CD4-positive, alpha-beta T cell treated with Interleukin-17A for 4 hours (primary cell): ENCODE measurements at places on chromosomes 13 and 19.

- DNase-seq = no peak
Observed at GRCh38 chr13:113044391-113045114, 61.0 kb upstream of the F7 start.

GRCh38 chr13:113050734-113051431 lies 54.7 kb upstream of the F7 start:
- DNase-seq = no peak

DNA sequence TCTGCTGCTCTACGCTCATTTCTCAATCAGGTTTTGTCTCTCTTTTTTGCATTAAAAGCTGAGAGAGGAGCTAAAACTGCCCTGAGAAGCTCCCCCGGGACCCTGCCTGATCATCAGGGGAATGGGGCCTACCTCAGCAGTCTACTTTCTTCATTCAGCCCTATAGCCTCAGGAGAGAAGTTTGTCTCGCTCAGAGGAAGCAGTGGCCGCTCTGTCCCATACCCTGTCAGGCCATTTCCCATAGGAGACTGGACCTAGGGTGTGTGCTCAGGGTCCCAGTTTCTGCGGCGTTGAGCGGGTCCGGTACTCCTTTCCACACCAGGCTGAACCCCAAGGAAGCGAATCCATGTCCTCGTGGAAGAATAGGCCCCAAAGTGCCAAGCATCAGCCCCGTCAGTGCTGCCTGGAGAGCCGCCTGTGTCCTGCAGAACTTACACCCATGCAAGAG lies 21.7 kb downstream of the UBE2L5 start:
- DNase-seq = no peak

DNA sequence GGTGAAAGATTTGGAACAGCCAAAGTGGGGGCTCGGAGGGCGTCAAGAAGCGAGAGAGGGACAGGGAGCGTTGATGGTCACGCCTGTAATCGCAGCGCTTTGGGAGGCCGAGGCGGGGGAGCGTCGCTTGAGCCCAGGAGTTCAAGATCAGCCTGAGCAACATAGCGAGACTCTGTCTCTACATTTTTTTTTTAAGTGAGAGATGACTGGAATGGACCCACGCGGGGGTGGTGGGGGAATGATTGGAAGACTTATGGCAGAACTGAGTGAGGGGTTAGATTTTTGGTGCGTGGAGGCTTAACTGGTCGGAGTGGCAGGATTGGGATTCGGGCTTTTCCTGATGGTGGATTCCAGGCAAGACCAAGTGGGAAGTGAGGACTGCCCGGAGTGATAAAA lies 725 bp downstream of the PSMD8 start:
- no peak for DNase-seq

- no peak for DNase-seq
Observed at GRCh38 chr19:51916167-51916566, 11.1 kb upstream of the ZNF613 start.

DNA sequence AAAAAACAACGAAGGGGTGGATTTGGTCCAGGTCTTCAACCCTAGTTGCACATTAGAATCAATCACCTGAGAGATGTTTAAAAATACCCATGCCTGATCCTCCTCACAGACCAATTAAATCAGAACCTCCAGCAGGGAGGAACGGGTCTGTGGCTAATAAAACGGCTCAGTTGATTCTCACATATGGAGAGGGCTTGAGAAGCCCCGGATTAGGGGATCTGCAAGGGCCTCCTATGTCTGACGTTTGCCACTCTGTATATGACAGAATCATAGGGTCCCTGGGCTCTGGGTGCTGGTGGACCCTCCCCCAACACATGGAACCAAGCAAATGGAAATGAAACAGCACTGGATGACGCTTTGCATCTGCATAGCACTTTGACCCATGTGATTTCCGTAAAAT lies 36.7 kb upstream of the C13orf42 start:
- no peak for DNase-seq

DNA sequence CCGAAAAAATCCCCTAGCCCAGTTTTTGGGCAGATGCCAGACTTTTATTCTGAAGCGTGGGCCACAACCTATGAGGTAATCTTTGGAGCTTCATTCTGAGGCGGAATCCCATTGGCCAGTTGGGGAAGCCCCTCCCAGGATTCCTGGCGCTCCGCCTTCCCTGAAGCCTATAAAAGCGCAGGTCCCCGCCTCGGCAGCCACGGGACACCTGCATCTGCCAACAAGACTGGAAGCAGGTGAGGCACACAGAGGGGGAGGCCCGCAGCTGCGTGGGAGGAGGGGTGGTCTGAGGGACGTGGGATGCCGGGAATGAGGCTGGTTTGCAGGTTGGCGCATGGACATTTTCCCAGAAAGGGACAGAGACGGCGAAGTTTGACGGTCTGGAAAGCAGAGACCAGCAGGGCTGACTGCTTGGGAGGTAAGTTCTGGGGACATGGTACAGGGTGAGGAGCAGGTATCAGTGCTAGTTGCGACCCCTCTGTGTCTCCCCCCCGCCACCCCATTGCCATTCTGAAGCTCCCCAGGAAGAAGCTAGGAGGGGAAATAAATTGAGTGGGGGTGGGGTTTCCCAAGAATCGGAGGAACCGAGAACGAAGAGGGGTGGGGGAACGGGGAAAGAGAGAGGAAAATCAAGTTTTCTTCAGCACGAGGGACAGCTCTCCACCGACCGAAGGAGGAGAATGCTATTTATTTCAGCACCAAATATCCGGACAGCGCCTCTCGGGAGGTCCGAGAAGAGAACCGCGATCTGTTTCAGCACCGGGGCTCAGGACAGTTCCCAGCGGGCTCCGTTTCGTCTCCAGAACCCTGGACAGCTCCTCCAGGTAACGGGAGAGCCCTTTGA lies 22.4 kb upstream of the FEM1A start:
- peak; percentile 81 for DNase-seq

GRCh38 chr19:18366021-18366435 lies 19.9 kb upstream of the GDF15 start:
- no peak for DNase-seq

DNA sequence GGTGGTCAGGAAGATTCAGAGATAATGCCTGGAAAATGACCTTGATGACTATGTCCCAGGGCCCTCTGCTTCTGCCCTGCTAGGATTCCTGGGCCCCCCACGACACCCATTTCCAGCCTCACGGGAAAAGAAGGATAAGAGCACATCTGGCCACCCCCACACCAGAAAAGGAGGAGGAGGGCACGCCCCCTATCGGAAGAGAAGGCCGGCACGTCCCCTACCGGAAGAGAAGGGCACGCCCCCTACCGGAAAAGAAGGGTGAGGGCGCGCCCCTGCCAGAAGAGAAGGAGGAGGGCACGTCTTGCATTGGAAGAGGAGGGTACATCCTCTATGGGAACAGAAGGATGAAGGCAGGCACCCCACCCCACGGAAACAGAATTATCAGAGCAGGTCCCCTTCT lies 84.3 kb downstream of the IER2 start:
- DNase-seq = peak; percentile 76

GRCh38 chr13:93900731-93901130 lies 578.8 kb downstream of the DCT start:
- DNase-seq = no peak

- DNase-seq = no peak
Observed at GRCh38 chr13:94988654-94989053, 276.3 kb upstream of the SOX21 start.

DNA sequence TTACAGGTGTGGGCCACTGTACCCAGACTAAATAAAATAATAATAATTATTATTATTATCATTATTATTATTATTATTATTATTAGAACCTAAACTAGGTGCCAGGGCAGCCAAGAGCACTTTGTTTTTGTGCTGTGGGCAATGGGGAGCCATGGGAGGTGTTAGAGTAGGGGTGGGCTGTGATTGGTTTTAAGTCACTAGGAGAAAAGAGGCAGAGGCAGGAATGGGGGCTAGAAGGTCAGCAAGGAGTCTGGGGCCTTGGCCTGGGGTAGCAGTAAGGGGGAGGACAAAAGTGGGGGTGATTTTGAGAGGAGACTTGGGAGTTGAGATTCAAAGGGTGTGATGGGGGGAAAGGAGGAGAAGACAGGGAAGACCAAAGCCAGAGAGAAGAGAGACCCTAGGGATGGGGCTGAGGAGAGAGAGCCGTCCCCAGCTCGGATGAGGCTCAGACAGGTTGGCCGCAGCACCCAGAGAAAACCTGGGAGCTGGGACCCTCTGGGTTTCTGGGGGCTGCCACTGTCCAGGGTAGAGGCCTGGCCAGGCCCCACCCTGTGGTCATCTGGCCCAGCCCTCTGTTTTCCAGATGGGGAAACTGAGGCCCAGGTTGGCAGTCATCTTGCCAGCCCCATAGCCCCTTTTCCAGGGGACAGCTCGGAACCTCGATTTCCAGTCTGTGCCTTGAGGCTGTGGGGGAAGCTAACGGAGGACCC lies 17.8 kb upstream of the BTBD2 start:
- no peak for DNase-seq

GRCh38 chr19:963486-963951 lies 20.6 kb upstream of the WDR18 start:
- no peak for DNase-seq

DNA sequence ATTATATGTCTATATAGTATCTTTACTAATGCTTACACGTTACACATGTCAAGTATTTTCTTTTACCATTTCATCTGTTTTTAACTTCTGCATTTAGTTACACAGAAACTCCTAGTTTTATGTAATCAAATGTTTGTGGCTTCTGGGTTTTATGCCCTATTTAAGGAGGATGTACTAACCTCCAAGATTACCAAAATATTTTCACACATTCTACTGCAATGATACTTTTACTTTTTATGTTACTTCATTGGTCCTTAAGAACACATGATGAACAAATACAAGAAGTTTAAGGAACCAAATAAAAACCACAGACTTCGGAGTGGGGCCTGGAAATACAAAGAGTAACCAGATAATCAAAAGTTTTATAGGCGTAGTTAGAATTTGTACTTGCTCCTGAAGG lies 37.2 kb downstream of the ZC3H13 start:
- DNase-seq = no peak

DNA sequence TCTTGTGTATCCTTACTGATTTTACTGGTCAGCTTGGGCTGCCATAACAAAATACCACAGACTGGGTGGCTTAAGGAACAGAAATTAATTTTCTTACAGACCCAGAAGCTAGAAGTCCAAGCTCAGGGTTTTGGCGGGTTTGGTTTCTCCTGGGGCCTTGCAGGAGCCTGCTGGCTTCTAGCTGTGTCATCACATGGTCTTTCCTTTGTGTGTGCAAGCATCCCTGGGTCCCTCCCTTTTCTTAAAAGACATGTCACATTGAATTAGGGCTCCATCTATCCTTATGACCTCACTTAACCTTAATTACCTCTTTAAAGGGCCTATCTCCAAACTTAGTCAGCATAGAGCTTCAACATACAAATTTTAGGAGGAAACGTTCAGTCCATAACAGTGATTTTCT lies 23.4 kb downstream of the UBAC2 start:
- DNase-seq = no peak

DNA sequence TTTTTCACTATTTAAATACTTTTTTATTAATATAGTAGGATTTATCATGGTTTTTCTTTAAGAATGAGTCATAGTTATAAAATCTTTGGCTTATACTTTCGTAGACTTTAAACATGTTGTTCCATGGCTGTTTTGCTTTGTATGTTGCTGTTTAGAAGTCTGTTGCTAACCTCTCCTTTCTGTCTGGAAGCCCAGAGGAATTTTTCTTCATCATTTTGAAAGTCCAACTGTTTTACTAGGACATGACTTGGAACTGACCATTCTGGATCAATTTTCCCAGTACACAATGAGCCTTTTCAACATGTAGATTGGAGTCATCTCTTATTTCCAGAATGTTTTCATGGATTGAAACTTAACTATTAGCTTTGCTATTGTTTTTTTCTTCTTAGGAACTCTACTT lies 7.9 kb downstream of the CAB39L start:
- DNase-seq = no peak

DNA sequence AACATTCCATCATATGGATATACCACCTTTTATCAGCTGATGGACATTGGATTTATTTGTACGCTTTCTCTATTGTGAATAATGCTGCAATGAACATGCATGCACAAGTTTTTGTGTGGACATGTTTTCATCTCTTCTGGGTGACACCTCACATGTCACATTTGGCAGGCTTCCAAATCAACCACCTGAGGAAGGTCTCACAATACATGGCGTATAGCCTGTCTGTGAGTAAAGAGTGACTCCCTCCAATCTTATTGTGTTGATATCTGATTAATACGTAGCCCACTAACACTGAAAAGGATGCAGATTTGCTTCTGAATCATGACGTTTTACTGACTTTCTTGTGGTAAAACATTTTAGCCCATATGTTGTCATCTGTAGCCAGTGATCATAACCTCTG lies 61.1 kb downstream of the SLC15A1 start:
- DNase-seq = no peak

- no peak for DNase-seq
Observed at GRCh38 chr19:31518216-31519020, 169.2 kb upstream of the TSHZ3 start.

DNA sequence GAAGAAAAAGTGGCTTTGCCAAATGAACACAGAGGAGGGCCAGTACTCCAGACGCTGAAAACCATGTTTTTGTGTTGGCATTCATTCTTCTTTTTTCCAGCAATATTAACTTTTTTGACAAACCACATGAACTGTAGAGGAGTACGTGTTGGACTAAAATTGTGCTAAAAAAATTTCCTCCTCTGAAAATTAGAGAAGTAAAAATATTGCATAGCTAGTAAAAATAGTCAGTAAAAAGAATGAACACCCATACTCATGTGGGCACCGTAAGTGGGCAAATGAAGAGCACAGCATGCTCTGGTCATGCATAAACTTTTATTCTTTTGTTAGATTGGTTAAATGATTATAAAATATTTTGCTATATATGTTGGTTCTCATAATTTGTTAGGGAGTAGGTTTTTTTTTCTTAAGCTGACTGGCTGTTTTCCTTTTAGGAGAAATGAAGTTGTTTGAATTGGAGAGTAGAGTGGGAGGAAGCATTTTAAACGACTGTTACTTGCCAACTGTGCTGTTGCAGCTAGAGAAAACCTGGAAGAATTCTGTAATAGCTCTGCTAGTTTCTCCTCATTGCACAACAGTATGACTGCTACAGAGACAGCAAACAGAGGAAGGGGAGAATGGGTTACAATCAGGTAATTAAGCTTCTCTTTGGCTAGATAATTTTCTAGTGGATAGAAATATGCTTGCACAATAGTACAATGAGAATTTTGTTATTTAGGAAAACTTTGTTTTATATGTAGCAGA lies 222.4 kb downstream of the KCTD12 start:
- DNase-seq = no peak

DNA sequence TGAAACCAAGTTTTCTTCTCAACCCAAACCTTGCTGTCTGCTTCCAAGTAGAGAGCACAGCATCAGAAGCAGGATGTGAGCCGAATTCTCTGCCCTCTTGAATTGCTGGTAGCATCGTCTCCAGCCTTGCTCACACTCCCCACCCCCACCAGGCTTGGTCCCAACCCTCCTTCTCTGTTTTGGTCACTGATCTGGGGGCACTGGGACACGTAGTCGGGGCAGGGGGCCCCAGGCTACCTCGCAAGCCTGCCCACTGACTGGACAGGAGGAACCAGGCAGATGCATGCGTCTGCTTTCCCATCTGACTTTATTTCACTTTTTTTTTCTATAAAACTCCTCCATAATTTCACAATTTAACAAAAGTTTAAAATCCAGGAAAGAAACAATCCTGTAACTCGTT lies 69.7 kb downstream of the MLLT1 start:
- no peak for DNase-seq
